Fibroblast of the aortic adventitia (primary cell): ENCODE measurements at places on chromosomes 6 and 20. TPM values are rescaled to one million over a fixed set of nuclear protein-coding genes. Genes with fewer than 3 reads are reported as not detected.

Gene SMOC2
- 0.09 TPM in 1 of 2 replicates, not detected in the other for total RNA-seq

Gene MMP24OS
- 18.3 and 28.7 TPM in 2 replicates for total RNA-seq

Gene PXT1
- not detected in 2 replicates for total RNA-seq

Gene MRPS10
- total RNA-seq = 15.7 and 63.4 TPM in 2 replicates

Gene SNAP25
- 0.65 and 3.1 TPM in 2 replicates for total RNA-seq

Gene SLC35D3
- total RNA-seq = not detected in 2 replicates

Gene GLP1R
- total RNA-seq = not detected in 2 replicates

Gene DLL1
- total RNA-seq = 0.09 and 4.9 TPM in 2 replicates

Gene UNC5CL
- total RNA-seq = 0.74 TPM in 1 of 2 replicates, not detected in the other

Gene NR2E1
- total RNA-seq = not detected in 2 replicates

Gene C6orf141
- total RNA-seq = 0.57 and 5.7 TPM in 2 replicates

Gene PBOV1
- not detected in 2 replicates for total RNA-seq

Gene SLC26A8
- 0.18 TPM in 1 of 2 replicates, not detected in the other for total RNA-seq

Gene NOX3
- not detected in 2 replicates for total RNA-seq

Gene MYB
- 0.54 and 1.6 TPM in 2 replicates for total RNA-seq

Gene PLA2G7
- total RNA-seq = 7.8 TPM in 1 of 2 replicates, not detected in the other

Gene MYLK2
- total RNA-seq = 0.18 TPM in 1 of 2 replicates, not detected in the other

Gene OR2H1
- not detected in 2 replicates for total RNA-seq

Gene SOX18
- 0.57 TPM in 1 of 2 replicates, not detected in the other for total RNA-seq

Gene CSNK2B
- 134 and 214 TPM in 2 replicates for total RNA-seq

Gene THBS2
- total RNA-seq = 322 and 519 TPM in 2 replicates

Gene TUBB2B
- total RNA-seq = 0.25 and 2.9 TPM in 2 replicates

Gene EPHA7
- 0.65 and 1.5 TPM in 2 replicates for total RNA-seq

Gene NRSN1
- total RNA-seq = not detected in 2 replicates

Gene POM121L2
- total RNA-seq = not detected in 2 replicates

Gene HLA-A
- 184 and 391 TPM in 2 replicates for total RNA-seq
